ENCODE measurements at places on chromosomes 16 and 17. TPM values are rescaled to one million over a fixed set of nuclear protein-coding genes. Genes with fewer than 3 reads are reported as not detected.

ACE gene
- total RNA-seq, result 4.3 TPM

GRCh38 chr17:53736516-53737240, 86.0 kb upstream of the KIF2B start:
- no peak for DNase-seq

- no peak for DNase-seq
Observed at GRCh38 chr17:58219789-58220183, 731 bp upstream of the MKS1 start.

DNA sequence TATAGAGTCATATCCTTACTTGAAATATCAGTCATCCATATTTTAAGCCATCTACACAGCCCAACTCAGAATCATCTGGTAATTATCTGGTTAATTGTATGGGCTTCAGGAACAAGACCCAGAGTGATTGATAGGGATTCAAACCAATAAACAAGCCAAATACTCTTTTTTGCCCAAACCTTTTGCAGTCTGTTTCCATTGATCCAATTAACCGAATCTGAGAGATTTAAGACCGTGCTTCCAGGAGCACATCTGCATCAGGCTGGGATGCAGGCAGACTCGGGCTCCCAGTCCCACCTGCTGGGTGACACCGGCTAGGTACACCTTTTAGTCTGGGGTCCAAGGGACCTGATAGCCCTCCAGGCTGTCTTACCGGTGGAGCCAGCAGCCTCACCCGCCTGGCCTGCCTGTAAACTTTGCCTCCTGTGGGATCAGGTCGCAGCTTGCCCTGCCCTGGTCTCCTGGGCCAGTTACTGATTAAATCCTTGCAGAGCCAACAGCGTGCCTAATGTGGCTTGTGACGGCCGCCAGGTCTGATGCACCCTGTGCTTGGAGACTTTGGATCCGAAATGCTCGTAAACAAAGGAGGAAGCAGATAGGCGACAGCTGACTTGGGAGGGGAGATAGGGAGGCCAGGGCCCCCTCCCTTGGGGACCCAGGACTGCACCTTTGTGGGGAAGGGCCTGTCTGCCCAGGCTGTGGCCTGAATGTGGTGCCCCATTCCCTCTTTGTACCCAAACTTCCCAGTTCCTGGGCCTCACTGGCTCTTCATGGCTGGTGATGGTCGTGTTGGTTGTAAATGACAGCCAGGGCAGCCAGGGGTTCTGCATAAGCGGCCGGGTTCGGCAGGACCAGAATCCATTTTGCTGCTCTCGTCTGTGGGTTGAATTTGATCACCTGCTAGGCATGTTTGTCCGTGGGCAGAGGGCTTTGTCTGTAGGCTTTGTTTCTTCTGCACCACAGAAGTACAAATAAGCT, 3.8 kb downstream of the CMIP start:
- DNase-seq, result no peak

TEKT5 gene
- not detected for total RNA-seq

- DNase-seq, result no peak
Observed at GRCh38 chr17:50023520-50023919, 28.5 kb upstream of the DLX3 start.

DNA sequence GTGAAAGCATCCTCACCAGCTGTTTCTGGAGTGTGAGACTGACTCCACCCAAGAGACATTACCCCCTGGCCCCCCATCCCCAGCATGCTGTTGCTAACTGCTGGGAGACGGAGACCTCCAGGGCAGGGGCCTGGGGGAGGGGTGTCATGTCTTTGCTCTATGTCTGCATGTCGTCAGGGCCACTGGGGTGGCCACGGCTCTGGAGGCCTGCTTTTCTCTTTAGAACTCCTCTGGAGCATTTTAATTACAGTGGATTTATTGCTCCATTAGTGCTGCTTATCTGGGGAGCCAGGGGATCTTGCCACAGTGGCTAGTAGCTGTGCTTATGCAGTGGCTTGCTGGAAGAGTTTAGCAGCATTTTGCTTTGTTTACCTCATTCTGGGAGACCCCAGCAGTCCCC, 32.3 kb downstream of the CLEC16A start:
- no peak for DNase-seq

GRCh38 chr17:6392609-6393350, 42.1 kb downstream of the AIPL1 start:
- DNase-seq, result no peak

DNA sequence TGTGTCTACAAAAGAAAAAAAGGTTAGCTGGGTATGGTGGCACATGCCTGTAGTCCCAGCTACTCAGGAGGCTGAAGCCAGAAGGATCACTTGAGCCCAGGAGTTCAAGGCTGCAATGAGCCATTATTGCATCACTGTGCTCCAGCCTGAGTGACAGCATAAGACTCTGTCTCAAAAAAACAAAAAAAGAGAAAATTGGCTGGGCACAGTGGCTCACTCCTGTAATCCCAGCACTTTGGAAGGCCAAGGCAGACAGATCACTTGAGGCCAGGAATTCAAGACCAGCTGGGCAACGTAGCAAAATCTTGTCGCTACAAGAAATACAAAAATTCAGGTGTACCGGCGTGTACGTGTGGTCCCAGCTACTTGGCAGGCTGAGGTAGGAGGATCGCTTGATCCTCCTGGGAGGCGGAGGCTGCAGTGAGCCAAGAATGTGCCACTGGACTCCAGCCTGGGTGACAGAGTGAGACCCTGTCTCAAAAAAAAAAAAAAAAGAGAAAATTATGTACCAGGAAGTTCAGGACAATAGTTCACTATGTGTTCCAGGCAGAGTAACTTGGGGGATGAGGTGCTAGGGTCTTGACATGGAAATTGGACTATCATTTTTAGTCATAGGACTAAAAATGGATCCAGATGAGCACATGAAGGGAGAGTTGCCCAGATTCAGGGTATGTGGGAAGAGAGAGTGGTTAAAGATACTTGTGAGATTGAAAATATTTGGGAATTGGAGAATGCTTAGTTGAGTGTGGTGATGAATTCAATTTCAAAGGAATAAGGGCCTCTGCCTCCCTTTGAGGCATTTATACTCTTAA, 11.0 kb downstream of the ALDH3A2 start:
- no peak for DNase-seq

CA10 gene
- total RNA-seq, result not detected

DNA sequence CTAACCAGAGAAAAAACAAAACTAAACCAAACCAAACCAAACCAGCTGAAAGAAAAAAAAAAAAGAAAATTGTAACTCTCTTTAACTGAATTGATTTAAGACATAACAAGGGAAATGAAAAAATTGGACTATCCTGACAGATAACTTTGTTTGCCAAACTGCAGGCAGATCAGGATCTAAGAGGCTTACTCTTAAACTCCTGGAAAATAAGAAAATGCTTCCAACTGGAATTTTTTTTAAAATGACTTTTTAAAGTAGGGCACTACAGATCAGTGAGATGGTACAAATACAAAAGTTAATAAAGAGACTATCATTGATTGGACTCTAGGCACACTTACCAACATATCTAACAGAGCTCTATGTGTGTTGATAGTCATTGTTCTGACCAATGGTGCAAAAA, 125.5 kb upstream of the KCNJ16 start:
- DNase-seq, result no peak
